ENCODE measurements at places on chromosomes 16 and 17. TPM values are rescaled to one million over a fixed set of nuclear protein-coding genes. Genes with fewer than 3 reads are reported as not detected.
A peak's percentile ranks its signal among the peaks of the same experiment; 100 is the strongest.

- DNase-seq, result peak; percentile 85
Observed at GRCh38 chr17:1908699-1909309, 79.0 kb downstream of the RPA1 start.

DNA sequence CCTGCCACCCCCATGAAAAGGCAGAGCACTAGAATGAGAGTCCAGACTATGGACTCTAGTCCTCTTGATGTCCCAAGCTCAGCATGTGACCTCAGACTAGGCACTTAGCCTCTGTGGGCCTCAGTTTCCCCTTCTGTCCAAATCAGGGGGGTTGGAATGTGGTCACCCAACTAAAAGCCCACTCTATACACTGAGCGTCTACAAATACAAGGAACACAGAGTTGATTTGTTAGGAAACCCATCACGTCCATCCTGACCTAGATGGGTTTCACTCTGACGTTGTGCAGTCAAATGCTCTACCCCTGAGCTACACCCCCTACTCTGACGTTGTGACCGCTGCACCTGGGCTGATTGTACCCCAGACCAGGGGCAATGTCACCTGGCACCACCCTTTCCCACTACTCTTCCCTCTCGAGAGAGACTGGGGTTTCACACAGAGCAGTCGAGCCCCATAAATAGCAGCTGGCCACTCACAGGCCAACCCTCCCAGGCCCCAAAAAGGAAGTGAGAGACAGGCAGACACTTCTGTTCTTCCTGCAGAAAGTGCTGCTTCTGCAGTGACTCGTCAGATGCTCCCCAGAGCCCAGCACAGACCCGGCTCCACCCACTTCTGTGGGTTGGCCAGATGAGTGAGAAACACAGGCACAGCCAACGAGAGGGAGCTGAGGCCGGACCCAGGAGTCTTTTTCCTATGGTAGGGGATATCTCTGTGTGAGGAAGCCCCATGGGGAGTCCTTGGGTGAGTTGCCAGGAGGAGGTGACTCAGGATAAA, 16.1 kb upstream of the TNFRSF13B start:
- no peak for DNase-seq

DNA sequence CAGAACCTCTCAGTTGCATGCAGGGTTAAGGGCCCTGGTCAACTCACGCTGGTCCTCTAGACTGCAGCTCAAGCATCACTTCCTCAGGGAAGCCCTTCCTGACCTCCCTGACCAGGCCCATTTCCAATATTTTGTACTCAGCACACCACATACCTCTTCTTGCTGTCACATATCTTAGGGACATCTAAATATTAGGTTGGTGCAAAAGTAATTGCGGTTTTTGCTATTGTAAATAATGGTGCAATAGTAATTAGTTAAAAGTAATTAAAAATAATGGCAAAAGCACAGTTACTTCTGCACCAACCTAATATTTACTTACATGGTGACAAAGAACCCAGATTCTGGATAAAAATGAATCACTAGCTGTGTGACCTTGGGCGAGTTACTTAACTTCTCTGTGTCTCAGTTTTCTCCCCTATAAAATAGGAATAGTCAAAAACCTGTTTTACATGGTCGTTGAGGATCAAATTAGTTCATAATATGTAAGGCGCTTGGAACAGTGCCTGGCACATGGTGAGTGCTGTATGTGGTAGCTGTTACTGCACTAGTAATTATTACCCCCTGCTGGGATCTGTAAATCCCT, 177.4 kb downstream of the PRKCB start:
- no peak for DNase-seq

DNA sequence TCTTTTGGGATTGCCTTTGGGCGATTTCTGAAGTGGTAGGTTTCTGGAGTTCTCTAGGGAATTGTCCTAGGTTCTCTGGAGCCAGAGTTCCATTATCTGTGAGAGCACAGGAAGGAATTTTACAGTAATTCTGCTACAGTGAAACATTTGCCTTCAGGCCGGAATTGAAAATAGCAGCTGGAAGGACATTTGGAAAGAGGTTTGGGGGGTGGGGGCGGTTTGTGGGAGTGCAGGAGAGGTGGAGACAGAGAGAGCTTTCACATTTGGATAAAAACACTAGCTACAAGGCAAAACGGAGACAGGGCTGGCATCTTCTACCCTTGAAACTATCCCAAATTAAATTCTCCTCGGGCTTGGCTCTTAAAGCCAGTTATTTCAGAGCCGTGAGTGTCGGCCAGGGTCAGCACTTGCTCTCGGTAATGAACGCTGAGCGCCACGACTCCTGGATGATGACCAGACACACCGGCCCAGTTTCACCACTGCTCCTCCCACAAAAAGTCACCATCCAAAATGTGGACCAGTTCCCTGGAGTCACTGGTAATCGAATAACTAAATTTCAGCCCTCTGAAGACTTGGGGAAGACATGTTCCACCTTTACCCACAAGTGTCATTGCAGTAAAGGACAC, 67.7 kb upstream of the TANC2 start:
- no peak for DNase-seq

DNA sequence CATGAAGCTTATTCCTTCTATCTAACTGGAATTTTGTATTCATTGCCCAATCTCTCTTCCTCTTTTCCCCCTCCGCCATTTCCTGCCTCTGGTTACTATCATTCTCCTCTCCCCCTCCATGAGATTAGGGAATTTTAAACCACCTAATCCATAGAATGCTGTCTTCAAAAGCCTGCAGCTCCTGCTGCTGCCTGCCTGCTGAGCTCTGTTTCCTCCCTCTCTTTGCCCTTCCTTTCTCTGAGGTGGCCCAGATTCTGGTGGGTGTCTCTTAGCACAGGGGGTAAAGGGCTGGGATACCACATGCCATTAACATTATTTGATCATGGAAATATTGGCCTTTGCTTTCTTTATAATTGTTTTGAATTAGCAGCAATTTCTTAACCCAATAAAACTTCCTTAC, 241.6 kb downstream of the CNTNAP4 start:
- DNase-seq, result no peak

- no peak for DNase-seq
Observed at GRCh38 chr16:425740-426114, 278 bp downstream of the RAB11FIP3 start.

Gene PRRT2
- 3.6 TPM for total RNA-seq
